ENCODE measurements at places on chromosomes 4 and X. TPM values are rescaled to one million over a fixed set of nuclear protein-coding genes. Genes with fewer than 3 reads are reported as not detected.

GRCh38 chr4:101211146-101211553 lies 136.2 kb downstream of the PPP3CA start:
- no peak for DNase-seq

GRCh38 chr4:109499513-109499912 lies 60.5 kb upstream of the MCUB start:
- DNase-seq, result no peak

Gene IQSEC2
- 18.0 TPM for polyA plus RNA-seq

DNA sequence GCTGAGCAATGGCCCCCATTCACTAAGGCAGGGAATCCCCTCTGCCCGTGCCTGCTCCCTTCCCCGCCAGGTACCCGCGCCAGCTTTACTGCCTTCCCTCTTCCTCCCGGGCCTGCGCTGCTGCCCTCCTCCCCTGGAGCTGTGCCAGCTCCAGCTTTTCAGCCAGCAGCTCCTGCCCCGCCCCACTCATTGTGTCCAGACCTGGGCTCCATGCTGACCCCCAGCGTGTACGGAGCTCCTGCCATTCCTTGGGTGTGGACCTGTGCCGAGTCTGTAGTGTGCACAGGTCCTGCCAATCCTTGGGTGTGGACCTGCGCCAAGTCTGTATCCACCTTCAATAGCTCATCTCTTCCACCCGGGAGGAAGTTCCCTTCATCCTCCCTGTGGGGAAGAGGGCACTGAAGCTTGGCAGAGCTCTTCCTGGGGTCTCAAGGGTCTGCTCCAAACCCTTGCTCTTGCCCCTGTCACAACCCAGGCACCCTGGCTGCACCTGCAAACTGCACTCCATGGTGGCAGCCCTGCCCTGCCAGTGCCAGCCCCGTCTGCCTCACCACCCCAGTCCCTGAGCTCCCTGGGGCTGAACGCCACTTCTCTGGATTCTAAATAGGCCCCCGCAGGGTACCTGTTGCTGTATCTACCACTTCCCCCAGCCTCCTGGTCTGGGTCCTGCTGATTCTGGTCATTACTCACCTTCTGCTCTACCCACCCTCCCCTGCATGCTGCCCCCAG lies 63.9 kb downstream of the TRMT44 start:
- no peak for DNase-seq

GRCh38 chr4:162164906-162165510 lies 1.2 kb upstream of the FSTL5 start:
- no peak for DNase-seq

DNA sequence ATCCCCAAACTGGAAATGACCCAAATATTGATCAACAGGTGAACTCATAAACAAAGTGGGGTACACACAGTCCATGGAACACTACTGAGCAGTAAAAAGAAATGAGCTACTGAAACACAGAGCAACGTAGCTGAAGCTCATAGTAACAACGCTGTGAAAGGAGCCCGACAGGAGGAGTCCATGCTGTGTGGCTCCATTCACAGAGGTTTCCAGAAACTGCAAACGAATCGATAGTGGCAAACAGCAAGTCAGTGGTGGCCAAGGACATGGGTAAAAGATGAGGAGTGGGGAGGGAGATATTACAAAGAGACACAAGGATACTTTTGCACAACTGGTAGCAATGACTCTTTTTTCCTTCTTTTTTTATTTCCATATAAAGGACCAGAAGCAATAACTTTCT lies 90.4 kb downstream of the HAUS3 start:
- no peak for DNase-seq

DNA sequence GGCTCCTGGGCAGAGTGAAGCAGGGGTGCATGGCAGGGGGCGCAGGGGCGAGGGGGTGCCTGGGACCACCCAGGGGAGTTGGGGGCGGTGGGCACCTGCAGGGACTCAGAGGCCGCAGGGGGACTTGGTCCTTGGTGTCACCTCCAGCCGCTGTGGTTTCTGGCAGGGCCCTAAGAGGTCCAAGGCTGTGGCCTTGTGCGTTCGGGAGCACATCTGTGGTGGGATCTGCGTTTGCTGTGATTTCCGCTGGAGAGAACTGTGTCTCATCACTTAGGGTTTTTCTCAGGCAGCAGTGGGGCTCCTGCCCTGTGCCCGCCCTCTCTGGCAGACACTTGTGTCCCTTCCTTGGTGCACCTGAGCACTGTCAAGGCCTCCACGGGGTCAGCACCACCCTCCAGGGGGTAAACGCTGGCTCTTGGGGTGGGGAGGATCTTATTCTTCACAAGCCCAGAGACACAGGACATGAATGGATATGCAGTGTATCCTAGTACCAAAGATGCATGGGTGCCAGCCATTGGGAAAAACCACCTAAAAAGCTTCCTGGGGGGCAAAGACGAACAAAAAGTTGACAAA lies 66.5 kb downstream of the ACOX3 start:
- DNase-seq, result no peak

GRCh38 chrX:25531096-25531495 lies 515.3 kb upstream of the ARX start:
- no peak for DNase-seq

DNA sequence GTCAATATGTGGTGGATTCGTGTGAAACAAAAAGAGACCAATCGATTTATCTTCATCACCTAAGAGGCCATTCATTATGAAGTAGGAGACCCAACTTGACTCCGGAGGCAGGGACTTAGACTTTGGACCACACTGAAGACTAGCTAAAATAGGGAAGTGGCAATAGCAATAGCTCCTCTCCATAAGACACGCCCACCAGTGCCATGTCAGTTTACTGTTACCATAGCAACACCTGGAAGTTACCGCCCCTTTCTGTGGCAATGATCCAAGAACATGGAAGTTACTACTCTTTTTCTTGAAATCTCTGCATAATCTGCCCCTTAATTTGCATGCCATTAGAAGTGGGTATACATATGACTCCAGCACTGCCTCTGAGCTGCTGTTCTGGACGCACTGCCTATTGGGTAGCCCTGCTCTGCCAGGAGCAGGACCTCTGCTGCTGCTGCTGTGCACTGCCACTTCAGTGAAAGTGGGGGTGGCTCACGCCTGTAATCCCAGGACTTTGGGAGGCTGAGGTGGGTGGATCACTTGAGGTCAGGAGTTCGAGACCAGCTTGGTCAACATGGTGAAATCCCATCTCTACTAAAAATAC lies 163.2 kb downstream of the PRKX start:
- no peak for DNase-seq

Gene DUSP9
- polyA plus RNA-seq, result 56.6 TPM

DNA sequence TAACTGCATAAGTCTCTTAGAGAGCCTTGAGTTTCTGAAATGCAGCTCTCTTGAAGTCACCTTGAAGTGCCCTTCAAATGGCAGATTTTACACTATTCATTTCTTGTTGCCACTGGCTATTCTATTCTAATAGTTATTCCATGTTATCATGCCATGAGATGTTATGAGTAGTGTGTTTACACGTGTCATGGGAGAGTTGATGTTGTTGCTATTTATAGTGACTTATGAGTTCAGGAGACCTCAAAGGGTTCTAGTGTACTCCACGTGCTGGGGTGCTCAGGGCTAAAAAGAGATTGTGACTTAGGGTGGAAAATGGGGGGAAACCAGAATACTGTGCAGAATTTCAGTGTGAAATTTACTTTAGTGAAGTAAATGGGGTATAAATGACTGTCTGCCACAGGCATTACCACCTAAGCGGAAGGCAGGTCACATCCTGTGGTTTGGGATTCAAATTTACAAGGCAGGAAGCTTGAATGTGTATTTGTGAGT lies 77.1 kb upstream of the SLC4A4 start:
- no peak for DNase-seq

DNA sequence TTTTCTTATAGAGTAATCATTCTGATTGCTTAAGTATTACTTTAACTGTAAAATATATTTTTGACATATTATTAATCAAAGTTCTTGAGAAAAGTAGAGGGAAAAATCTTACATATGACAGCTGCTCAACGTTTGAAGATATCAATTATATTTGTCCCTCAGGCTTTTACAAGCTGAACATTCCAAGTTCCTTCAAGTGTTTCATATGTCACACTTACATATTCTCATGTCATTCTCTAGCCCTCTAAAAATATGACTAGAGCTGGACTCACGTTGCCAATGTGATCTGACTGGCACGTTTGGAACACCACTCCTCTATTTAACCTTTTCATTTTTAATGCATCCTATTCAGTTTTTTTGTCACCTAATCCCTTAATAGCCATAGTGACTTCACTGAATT lies 492.9 kb downstream of the PCDH18 start:
- no peak for DNase-seq

DNA sequence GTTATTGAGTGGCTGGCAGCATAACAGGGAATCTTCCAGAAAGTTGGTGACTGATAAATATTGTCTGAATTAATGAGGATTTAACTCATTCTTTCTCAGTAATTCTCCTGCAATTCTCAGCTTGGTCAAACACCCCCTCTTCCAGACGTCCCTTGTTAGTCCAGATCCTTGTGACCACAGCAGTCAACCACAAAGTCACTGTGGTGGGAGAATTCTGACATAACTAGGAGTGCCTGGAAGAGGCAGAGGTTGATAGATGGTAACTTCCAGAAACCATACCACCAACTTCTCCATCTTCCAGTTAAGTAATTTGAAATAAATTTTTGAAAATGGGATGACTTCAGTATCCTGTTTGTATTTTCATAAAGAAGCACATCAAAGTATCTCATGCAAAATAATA lies 90.1 kb downstream of the CEP44 start:
- no peak for DNase-seq

GRCh38 chrX:46040001-46040400 lies 505.2 kb downstream of the ZNF674 start:
- no peak for DNase-seq

Gene SPIN2A
- polyA plus RNA-seq, result 5.2 TPM

DNA sequence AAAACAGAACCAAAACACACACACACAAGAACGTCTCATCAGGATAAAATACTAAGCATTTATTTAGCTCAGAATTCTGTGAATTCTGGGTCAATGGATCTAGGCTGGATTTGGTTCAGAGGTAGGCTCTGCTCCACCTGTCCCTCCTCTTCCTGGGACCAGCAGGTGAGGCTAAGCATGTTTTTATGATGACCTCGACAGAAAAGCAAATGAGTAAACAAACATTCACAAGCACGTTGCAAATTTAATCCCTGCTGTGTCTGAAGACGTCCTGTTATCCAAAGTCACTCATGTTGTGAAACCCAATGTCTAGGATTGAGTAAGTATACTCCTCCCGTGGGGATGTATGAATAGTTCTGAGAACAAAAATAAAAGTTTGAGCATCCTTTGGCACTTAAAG lies 371.4 kb upstream of the TECRL start:
- DNase-seq, result no peak

Gene RPGR
- polyA plus RNA-seq, result 17.3 TPM

- DNase-seq, result no peak
Measured at GRCh38 chrX:38563030-38563429, 1.7 kb downstream of the TSPAN7 start.

DNA sequence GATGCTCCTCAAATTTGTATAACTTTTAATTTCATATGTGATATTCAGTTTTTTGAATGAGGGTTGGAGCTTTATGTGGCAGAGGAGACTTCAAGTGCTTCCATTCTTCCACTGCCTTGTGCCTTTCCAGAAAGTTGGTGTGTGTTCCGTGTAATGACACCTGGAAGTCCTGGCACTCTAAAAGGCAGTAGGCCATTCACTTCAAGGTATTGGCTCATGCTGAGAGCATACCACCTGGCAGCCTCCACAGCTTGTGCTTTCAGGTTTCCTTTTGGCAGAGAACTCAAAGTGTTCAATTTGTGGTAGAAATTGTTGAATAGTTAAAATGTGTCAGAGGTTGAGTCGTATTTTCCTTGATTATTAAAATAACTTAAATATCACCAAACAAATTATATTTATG lies 49.6 kb downstream of the GRIA2 start:
- no peak for DNase-seq
